ENCODE measurements at places on chromosomes 6 and 20.

- no peak for DNase-seq
Measured at GRCh38 chr20:39857835-39858234, 831.2 kb downstream of the MAFB start.

DNA sequence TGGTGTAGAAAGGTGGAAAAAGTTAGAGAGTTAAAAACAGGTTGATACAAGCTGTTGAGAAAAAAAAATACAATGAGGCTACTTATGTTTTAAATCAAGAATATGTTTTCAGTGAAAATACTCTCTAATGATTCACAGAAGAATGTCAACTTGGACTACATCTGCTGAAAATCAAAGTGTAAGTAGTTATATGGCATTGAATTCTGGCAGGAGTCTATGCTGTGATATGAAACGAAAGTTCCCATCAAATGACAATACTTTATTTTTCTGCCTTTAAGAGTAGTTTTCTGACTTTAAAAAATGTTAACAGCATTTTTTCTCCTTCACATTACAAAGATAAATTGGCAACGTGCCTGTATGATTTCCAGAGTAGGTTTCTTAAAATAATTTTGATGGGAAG is 158.3 kb downstream of the EYA4 start:
- DNase-seq = no peak

GRCh38 chr20:9301129-9302090 is 213.0 kb upstream of the LAMP5 start:
- no peak for DNase-seq

- DNase-seq = no peak
Measured at GRCh38 chr20:24672181-24672880, 202.9 kb downstream of the SYNDIG1 start.

DNA sequence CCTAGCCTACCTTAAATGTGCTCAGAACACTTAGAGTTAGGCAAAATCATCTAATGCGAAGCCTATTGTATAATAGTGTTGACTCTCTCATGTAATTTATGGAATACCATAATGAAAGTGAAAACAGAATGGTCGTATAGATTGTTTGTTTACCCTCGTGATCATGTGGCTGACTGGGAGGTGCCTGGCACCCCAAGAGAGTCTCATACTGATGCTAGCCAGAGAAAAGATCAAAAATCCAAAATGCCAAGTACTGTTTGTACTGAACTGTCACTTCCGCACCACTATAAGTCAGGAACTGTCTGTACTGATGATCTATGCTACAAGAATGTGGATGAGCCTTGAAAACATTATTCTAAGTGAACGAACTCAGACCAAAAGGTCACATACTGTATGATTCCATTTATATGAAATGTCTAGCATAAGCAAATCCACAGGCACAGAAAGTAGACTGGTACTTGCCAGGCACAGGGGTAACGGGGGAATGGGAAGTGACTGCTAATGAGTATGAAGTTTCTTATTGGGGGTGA is 22.4 kb downstream of the ZMYND8 start:
- DNase-seq = no peak

Data from activated CD4-positive, CD25-positive, alpha-beta regulatory T cell treated with anti-CD3 and anti-CD28 coated beads, Interleukin-2, amount 50 U/mL, for 72 hours (primary cell).